Stimulated activated CD4-positive, alpha-beta T cell treated with anti-CD3 and anti-CD28 coated beads, TNF-alpha, amount 100 ng/mL, for 4 hours (primary cell): ENCODE measurements at places on chromosomes 4 and X.

DNA sequence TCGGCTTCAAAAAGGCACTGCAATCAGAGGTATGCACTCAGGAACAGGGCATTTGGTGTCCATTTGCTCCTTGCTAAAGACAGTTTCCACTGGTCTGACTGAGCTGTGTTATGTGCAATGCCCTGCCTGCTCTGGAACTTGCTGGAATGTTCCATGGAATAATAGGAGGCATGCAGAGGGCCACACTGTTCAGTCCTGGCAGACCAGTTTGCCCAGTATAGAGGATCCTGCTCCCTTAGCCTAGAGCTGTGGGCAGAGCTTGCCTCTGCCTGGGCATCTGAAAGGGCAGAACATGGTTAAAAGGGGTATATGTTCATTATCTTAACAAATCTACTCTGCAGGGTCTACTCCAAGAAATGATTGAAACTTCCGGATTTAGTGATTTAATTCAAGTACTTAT, 27.8 kb upstream of the CD99L2 start:
- no peak for DNase-seq

DNA sequence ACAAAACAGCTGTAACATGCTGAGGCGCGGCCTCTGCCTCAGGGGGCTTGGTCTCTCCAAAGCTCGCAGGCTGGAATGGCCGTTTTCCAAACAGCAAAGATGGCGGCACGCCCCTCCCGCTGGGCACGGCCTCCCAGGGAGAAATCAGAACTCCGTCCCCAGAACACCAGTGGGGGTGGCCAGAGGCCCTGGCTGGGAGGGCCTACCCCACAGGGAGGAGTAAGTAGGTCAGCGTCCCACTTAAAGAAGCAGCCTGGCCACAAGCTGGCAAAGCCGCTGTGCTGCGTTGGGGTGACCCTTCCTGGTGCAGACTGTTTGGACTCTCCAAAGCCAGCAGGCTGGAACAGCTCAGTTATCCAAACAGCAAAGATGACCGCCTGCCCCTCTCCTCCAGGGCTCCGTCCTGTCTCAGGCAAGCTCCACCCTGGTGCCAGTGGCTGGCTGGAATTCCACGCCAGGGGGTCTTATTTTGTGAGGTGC, 862.8 kb downstream of the TRIML1 start:
- no peak for DNase-seq

DNA sequence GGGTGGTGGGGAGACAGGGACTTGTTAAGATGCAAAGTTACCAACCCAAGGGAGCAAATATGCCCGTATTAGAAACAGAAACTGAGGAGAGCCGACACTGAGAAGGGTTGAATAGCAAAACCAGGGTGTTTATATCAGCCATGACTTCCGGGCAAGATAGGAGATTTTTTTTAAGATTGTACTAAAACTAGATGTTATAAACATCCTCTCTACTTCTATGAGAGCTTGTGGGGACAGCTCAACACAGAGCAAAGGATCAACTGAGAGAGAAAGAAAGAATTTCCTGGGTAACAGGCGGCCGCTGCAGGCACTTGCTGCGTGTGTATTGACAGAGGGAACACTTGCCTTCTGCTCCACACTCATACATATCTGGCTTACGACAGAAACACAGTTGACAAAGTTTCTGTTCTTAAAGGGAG, 49.1 kb upstream of the FBXW7 start:
- DNase-seq, result no peak

- no peak for DNase-seq
Observed at GRCh38 chrX:65635378-65635777, 32.1 kb upstream of the MSN start.

- no peak for DNase-seq
Observed at GRCh38 chr4:31236020-31236638, 516.0 kb downstream of the PCDH7 start.

DNA sequence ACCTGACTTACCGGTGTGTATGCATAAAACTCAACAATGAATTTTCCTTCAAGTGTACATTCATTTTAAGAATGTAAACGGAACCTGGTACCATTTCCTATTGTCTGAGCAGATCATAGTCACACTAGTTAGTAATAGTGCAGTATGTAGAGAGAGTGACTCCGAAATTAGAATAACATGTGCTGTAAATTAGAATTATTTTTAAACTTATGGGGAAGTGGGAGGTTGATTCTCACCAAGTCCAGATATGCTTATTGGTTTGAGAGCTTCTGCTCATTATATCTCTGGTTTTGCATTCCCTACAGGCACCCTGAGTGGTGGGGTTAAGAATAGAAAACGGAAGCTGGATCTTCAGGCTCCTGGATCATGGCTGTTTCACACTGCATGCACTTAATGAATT, 39.6 kb downstream of the KLF3 start:
- DNase-seq, result no peak
